ENCODE measurements at places on chromosomes 6 and 20.

DNA sequence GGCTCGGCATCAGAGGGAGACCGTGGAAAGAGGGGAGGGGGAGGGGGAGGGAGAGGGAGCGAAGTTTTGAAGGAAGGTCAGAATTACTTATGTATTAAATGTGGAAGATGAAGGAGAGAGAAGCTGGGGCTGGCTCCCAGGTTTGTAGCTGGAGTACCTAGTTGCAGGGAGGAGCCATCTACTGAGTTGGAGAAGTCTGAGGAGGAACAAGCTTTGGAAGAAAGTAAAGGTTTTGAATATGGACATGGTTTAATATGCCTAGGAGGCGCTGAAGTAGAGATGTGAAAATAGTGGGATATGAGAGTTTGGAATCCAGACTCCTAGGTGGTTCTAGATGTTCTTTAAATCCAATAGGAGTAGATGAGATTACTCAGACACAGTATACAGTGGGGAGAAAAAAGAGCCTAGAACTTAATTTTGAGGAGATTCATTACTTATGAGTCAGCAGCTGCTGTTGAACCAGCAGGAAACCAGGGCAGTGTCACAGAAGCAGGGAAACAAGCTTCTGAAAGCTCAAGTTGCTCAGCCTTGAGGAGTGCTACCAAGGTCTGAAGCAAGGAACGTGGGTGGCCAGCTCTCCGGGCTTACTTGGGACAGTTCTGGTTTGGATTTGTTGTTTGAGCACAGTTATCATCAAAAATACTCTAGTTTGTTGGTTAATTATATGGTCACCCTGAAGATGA, 149.3 kb downstream of the UTRN start:
- DNase-seq, result no peak

DNA sequence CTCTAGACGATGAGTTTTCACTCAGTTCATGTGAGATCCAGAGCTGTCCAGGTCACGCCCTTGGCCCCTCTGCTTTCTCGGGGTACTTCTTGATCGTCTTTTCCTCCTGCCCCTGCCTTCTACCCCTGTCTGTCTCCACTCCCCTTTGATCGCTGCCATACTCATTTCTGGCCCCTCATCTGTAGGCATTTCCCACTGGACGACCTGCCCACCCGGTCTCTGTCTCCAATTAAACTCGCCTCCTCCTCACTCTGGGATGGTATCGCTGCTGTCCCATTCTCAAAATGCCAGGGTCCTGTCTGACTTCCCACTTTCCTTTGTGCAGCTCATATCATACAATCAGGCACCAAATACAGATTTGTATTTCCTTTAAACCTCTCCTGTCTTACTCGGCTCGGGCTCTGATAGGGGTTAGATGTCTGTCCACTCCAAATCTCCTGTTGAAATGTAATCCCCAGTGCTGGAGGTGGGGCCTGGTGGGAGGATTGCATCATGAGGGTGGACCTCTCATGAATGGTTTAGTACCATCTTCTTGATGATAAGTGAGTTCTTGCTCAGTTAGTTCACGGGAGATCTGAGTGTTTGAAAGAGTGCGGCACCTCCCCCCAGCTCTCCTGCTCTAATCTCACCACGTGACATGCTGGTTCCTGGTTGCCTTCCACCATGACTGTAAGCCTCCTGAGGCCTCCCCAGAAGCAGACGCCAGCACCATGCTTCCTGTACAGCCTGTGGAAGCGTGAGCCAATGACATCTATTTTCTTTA, 3.5 kb upstream of the SYNJ2 start:
- DNase-seq, result no peak

DNA sequence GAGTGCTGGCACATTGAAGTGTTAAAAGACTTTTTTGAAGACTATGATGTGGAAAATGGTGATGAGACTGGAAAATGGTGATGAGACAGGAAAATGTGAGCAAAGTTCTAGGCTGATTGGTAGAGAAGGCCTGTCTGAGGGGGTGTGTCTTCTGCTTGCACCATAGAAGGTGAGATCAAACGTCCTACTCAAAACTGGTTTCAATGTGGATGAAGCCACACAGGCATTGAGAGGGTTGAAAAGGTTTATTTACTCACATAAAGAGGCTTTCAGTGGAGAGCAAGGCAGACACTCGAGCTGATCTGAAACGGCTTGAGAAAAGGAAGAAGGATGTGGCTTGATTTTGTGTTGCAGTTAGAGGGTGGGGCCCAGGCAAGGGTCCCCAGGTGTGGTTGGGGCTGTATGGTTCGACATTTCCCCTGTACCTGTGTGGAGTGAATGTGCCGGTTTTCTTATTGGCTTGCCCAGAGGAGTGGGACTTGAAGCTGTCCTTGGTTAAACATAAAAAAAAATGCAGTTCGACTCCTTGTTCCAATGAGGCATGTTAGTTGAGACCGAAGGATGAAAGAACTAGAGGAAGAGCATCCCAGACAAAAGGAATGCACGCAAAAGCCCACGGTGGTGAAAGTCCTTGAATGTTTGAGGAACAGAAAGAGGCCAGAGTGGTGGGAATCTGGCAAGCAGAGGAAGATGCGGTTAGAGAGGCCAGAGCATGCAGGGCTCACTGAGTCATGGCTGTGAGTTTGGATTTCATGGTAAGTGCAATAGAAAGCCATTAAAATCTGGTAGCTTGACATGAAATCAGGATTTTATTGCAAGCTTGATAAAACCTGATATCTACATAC, 172.3 kb downstream of the EPM2A start:
- DNase-seq, result no peak

DNA sequence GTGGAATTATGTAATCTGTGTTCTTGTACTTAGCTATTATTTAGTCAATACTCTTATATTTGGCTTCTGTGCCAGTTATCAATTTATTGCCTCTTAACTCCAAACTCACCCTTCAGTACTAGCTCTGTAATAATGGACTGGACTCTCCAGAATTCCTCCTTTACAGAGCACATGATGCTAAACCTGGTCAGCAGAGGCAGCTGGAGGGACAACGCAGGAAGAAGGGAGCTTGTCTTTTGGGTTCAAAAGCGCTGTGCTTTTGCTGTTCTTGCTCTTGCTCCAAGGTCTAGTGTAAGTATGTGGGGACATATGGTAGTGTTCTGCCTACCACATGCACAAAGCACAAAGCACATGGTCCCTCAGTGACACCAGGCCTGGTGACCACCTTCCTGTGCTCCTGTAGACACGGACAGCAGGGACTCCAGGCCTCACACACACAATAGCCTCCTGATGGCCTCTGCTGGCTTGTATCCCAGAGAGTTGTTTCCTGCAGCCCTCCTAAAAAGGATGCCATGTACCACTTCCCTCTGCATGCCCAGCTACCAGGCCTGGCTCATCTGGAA, 46.1 kb downstream of the CHD6 start:
- no peak for DNase-seq

- DNase-seq, result no peak
These were observed 143.9 kb upstream of the INSM1 start for GRCh38 chr20:20223981-20224380.

GRCh38 chr6:7440476-7440875, 50.9 kb downstream of the RIOK1 start:
- no peak for DNase-seq

DNA sequence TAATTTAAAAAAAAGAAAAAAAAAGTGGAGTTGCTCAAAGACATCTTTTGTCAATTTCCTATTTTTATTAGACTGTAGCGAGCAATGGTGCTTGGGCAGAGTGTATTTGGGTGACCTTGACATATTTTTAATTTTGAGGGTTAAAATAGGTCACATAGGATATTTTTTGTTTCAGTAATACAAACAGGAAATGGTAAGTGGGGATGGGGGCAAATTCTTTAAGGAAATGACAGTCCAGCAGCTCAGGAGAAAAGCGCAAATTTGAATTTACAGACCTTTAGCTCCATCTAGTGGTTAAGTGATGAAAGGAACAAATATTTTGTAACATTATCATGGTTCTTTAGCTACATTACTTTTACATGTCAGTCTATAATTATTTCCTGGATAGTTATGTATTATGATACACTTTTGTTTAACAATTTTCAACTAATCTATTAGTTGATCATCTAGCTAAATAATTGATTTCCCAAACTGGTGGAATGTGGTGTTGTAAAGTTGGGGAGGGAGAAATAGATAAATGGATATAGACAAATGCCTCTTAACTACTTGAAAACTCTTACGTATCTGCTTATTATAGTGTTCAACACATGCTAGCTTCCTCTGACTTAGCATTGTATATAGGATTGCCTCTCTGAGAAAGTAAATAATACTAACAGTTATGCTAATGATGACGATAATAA, 10.0 kb downstream of the CITED2 start:
- DNase-seq, result no peak

DNA sequence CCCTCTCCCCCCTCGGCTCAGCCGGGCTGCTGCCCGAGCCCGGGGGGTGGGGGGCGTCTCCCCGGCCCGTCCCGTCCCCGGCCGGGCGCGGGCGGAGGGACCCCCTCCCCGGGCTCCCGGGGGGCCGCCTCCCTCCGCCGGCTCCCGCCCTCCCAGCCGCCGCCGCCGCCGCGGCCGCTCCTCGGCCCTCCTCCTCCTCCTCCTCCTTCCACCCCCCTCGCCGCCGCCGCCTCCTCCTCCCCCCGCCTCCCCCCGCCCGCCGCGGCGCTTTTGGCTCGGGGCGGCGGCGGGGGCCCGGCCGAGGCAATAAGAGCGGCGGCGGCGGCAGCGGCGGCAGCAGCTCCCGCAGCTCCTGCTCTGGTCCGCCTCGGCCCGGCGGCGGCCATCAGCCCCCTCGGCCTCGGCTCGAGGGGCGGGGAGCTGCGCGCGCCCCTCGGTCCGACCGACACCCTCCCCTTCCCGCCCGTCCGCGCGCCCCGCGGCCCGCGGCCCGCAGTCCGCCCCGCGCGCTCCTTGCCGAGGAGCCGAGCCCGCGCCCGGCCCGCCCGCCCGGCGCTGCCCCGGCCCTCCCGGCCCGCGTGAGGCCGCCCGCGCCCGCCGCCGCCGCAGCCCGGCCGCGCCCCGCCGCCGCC, 38.7 kb downstream of the GNAS start:
- DNase-seq, result peak; percentile 71

DNA sequence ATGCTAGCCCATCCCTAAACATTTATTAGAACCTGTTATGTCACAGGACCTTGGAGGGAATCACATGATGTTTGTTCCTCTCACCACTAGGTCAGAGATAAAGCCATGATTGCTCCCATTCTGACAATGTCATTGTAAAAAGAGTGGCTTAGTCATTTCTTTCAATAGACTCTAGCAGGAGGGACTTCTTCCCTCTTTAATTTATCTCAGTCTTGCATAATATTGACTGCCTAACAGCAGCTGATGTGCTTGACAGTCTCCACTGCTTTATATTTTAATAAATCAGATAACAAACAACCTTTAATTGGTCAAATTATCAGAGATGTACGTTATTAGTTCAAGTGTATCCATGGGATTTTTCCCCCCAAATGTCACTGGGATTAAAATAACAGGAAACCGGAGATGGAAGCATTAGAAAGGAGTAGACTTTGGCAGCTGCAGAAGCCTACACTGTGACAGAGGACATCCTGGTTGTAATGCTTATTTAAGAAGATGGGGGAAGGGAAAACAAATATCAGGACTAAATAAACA, 39.6 kb downstream of the LAMA4 start:
- DNase-seq, result no peak

GRCh38 chr6:23654745-23655144, 471.3 kb upstream of the NRSN1 start:
- no peak for DNase-seq

GRCh38 chr6:34595332-34596184, 39.4 kb upstream of the SPDEF start:
- no peak for DNase-seq

DNA sequence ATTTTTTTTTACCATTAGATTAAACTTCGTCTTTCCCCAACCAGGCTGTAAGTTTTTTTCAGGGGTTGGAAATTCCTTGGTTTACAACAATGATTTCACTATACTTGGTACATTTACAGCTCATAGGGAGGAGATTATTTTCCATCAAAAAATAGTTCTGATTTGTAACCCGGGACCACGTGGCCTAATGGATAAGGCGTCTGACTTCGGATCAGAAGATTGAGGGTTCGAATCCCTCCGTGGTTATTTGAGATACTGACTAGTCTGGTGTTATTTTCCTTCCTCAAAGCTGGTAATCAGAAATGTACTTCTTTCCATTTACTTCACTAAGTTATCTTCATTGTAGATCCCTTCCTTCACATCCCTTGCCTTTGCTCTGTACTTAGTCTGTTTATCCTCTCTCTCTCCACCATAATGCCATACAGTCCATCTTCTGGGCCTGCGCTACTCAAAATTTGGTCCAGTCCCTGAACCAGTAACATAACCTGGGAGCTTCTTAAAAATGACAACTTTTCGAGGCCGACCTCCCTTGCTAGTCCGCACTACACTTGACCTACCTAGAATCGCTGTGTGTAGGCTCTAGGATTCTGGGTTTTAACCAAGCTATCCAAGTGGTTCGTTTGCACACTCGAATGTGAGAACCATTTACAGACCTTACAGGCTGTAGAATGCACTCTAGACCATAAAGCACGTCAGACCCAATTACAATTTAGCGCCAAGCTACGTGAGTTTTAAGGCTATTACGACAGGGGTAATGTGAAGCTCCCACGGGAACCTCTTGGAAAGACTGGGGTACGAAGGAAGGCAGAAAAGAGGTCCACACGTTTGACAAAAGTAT, 42.1 kb upstream of the BTN3A2 start:
- DNase-seq, result peak; percentile 48

DNA sequence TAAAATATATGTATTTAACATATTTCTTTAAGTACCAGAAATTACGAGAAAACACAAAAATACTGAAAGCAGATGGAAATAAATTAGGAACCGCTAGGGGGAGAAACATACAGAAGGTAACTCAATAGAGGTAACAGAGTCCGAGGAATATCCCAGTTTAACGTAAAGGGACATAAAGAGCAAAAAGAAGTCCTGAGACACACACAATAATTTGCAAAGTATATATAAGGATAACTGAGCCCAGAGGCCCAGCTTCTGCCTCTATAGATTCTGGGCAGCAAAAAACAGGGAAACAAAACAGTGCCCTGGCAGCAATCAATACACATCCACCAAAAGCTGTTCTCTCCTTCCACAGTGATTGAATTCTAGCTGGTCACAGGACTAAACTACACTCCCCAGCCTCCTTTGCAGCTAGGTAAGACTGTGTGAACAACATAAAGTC, 15.1 kb downstream of the TBC1D32 start:
- no peak for DNase-seq

- DNase-seq, result no peak
These were observed 13.0 kb upstream of the SNHG17 start for GRCh38 chr20:38447931-38448675.

- no peak for DNase-seq
These were observed 207.5 kb downstream of the SMOC2 start for GRCh38 chr6:168648240-168649125.

- DNase-seq, result no peak
These were observed 65.3 kb downstream of the PSMB1 start for GRCh38 chr6:170487707-170488329.

DNA sequence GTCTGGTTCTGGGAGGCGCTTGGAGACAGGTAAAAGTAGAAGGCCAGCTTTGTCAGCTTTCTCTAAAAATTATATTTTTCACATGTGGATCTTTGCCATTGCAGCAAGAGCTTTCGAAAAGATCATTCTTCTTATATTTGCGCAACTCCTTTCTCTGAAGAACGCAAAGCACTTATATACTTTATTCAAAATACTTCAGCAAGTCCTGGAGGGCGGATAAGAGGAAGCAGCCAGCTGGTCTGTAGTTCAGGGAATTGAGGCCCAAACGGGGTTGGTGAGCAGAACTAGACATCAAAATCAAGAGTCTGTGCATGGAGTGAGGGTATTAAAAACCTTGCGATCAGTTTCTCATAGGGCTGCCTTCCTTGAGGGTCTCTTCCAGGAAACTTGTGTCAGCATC, 182.3 kb downstream of the DTNBP1 start:
- DNase-seq, result no peak

GRCh38 chr6:79702691-79703090, 71.6 kb downstream of the SH3BGRL2 start:
- DNase-seq, result no peak
